ENCODE measurements at places on chromosomes 7 and 10.

- no peak for DNase-seq
Observed at GRCh38 chr7:917255-918117, 37.0 kb downstream of the ADAP1 start.

- DNase-seq: no peak
Observed at GRCh38 chr10:124250506-124250905, 157.1 kb upstream of the CHST15 start.

GRCh38 chr7:148700661-148701064 is 2.0 kb downstream of the CUL1 start:
- no peak for DNase-seq

DNA sequence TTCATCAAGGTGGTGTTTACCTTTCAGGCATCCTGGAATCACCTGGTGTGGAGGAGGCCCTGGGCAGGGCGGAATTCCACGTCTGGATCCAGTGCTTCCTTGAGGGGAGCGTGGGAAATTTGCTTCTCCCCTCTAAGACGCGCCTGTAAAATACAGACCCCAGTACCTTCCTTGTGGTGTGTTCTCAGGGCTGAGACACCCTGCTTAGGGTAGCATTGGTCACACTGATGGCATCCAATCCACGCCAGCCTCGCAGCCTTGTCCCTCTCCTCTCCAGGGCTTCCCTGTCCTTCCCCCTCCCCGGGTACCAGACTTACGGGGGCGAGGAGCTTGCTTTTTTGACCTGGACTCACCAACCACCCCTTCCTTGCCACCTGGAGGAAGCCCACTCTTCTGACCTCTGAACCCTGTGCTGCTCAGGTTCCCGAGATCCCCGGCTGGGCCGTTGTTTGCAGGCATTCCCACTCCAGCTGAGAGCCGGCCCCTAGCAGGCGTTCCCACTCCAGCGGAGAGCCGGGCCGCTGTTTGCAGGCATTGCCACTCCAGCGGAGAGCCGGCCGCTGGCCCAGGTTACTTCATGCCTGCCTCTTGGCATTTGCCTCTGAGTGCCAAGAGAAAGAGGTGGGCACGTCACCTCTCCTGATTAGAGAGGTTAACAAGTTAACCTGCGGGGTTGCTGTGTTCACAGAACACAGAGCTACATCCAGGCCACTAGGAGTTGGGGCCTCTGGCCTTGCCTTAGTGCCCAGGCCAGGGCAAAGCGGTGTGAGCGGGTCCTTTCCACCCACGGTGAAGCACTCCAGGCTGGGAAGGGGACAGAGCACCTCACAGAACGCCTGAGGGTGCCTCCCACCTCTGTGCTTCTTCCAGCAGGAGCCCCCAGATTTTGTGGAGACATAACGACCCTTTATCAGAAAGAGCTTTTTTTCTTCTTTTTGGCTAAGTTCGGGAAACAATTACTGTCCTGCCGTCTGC is 254.0 kb upstream of the PPP2R2D start:
- no peak for DNase-seq

DNA sequence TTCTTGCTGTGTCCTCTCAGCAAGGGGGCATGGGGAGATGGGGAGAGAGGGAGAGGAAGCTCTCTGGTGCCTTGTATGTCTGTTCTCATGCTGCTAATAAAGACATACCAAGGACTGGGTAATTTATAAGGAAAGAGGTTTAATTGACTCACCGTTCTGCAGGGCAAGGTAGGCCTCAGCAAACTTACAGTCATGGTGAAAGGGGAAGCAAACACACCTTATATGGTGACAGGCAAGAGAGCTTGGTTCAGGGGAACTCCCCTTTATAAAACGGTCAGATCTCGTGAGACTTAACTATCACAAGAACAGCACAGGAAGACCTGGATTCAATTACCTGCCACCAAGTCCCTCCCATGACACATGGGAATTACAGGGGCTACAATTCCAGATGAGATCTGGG is 464.7 kb upstream of the CELF2 start:
- DNase-seq: no peak

DNA sequence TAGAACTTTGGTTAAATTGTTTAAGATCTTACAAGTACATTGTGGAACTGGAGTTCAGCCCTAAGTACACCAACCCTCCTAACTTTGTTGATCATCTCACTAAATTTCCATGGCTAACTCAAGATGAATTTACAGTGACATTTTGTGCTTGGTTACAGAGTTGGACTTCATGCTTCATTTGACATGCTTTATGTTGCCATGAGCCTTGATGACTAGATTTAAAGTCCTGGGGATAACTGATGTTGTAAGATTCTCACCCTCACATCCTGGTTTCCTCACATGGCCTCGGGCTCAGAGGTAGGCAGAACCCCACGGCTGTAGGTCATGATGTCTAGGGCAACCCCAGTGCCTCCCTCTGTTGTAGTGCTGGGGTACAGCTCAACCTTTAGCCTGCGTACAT is 397.2 kb upstream of the IGFBP3 start:
- no peak for DNase-seq

Measured in cerebellar nuclear complex (tissue), 1 donor.